HT1080 (cell line): ENCODE measurements at places on chromosomes 13 and 19. TPM values are rescaled to one million over a fixed set of nuclear protein-coding genes. Genes with fewer than 3 reads are reported as not detected.

GPR4 gene
- total RNA-seq, result 0.03 and 0.10 TPM in 2 replicates

DNA sequence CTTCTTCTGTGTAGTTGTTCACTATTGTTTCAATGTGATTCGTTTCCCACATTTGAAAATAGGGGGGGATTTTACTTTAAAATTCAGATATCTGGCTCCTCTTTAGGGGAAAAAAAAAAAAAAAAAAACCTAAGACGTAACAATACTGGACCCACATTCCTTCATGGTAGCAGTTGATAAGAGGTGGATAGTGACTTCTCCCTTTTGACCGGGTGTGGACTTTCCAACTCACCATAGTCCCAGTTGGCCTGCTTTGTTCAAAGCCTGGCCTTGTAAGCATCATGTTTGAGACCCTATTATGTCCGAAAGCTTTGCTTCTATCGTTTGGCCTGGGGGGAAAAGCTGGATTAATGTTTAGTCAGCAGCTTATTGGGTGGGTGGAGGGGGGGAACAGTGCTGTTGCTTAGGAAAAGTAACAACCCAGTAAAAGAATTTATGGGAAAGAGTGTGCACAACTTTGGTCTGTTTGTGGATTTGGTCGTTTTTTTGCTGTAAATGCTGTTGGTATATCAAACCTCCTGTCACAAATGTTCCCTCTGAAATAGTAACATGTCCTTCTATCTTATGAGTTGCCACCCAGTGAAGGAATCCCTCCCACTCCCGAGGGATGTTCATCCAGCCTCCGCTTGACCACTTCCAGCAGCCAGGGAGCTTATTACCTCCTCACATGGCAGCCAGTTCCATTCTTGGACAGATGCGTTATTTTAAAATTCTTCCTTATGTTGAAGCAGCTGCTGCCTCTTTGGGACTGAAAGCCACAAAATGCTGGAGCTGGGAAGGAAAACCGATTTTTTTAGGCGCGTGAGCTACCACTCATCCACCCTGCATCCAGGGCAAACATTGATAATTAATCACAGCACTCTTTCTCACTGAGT lies 10.4 kb downstream of the SAMD4B start:
- no peak for DNase-seq

DNA sequence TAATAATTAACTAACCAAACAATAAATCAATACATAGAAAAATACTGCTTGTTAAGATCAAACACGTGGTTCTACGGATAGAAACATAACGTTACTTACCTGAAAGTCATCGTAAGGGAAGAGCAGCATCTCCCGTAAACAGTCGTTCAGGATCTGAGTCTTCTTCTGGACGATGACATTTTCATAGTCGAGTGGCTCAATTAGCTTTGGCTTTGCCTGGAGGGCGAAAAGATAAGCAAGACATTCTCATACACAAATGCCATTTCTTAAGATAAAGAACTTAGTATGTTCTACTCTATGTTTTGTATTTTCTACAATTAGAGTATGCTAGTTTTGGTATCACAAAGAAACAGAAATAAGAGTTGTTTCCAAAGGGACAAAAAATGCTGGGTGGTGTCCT lies 22.5 kb downstream of the DOCK9 start:
- DNase-seq, result no peak

GRCh38 chr13:113537909-113538688 lies 46.5 kb upstream of the TFDP1 start:
- DNase-seq, result no peak

BRSK1 gene
- 1.7 and 7.6 TPM in 2 replicates for total RNA-seq

CAPN12 gene
- 0.10 and 0.14 TPM in 2 replicates for total RNA-seq

ZNF132 gene
- 3.5 and 4.3 TPM in 2 replicates for total RNA-seq
